ENCODE measurements at places on chromosomes 4 and X. TPM values are rescaled to one million over a fixed set of nuclear protein-coding genes. Genes with fewer than 3 reads are reported as not detected.

- no peak for DNase-seq
Measured at GRCh38 chr4:57061395-57061794, 48.8 kb downstream of the IGFBP7 start.

- DNase-seq, result no peak
Measured at GRCh38 chr4:104728380-104729122, 233.9 kb upstream of the CXXC4 start.

GRCh38 chrX:68179355-68179754 is 253.9 kb downstream of the OPHN1 start:
- no peak for DNase-seq

- DNase-seq, result no peak
Measured at GRCh38 chrX:18945483-18945882, 38.4 kb downstream of the PHKA2 start.

DNA sequence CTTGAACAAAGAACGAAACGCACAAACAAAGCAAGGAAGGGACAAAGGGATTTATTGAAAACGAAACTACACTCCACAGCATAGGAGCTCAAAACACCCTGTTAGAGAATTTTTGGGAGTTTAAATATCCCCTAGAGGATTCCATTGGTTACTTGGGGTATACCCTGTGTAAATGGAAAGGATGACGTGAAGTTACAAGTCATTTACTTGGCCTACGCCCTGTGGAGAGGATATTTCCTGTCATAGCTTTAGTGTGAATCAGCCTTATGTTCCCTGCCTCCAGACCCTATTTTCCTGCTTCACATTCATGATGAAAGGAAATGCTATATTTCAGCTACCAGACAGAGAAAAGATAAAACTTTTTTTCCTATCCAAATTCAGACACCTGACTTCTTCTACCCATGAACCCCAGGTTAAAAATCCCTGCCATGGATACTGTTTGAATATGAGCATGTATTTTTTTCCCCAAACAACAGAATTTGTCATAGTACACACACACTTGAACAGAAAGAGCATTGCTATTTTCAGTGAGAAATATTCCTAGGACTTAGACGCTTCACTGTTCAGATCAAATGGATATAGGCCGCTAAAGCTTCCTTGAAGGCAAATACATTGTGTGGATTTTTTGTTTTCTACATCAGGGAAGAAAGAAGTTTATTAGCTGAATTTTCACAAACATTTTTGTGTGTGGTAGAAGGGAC is 20.4 kb downstream of the PIN4 start:
- DNase-seq, result no peak

GRCh38 chr4:65943076-65943475 is 272.8 kb upstream of the EPHA5 start:
- no peak for DNase-seq

DNA sequence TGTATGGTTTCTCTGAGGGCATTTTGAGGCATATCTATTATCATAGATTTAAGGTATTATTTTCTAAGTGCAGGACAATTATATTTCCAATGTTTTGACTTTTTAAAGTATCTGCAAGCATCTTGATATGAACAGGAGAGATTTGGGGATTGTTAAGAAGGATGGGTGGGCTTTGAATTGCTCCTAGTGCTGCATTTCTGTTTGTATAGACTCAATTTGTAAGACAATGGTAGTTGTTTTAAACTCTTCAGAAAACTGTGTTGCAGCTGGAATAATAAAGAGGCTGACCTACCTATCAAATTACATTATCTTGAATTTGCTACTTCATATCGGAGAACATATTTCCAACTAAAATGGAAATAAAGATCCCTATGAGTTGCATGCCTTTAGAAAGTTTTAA is 570.3 kb downstream of the ADGRL3 start:
- DNase-seq, result no peak

GRCh38 chr4:57148831-57149505 is 38.8 kb upstream of the IGFBP7 start:
- no peak for DNase-seq

GRCh38 chr4:158371158-158371557 is 150.5 kb upstream of the RXFP1 start:
- DNase-seq, result no peak

DNA sequence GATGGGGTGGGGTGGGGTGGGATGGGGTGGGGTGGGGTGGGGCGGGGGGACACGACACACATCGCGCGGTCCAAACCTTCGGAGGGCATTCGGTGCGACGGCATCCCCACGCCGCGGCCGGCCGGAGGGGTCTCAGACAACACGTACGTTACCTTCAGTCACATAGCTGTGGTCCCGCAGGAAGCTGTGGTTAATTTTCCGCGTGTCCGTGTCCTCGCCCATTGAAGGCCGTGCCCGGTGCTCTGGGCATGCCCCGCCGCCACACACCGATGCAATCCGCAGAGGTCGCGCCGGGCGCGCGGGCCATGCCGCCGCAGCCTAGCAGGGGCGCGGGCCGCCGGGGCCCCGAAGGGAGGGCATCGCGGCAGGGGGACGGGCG is 417 bp downstream of the PPP2R2C start:
- DNase-seq, result no peak

GRCh38 chr4:76801621-76802235 is 96.2 kb downstream of the SOWAHB start:
- DNase-seq, result no peak

GRCh38 chr4:126544276-126544675 is 1088.5 kb upstream of the INTU start:
- no peak for DNase-seq

GRCh38 chrX:109372716-109373115 is 109.2 kb downstream of the GUCY2F start:
- no peak for DNase-seq

DNA sequence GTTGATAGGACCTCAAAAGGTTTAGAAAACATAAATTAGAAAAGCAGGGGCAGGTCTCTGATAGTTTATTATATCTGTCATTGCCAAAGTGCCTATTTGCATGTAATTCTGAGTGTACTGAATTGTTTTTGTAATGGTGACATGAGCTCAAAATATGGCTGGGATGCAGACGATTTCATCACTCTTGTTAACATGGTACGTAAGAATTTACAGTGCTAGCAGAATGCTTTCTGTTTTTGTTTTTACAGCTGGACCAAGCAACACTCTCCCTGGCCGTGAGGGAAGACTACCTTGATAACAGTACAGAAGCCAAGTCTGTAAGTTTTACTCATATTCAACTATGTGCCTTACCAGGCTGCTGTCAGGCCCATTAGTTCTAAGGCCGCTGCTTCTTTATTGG is 58.1 kb downstream of the PHEX start:
- DNase-seq, result no peak

- no peak for DNase-seq
Measured at GRCh38 chr4:20618731-20619130, 81.5 kb upstream of the PACRGL start.

DNA sequence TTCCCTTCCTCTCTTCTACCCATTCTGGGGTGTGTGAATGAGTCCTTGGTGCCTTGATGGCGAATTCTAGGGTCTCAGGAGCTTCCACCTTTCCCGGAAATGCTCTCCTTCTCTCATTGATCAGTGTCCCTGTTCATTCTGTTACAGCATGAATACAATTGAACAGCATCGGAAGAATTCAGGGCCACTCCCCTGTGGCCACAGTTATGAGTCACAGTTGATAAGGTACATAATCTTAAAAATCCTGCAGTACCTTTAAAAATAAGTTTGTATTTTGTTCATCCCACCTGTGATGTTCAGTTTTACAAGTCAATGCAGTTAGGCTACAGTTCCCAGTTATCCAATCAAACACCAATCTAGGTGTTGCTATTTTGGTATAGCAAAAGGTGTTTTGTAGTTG is 47.3 kb upstream of the FAM9A start:
- DNase-seq, result no peak

DNA sequence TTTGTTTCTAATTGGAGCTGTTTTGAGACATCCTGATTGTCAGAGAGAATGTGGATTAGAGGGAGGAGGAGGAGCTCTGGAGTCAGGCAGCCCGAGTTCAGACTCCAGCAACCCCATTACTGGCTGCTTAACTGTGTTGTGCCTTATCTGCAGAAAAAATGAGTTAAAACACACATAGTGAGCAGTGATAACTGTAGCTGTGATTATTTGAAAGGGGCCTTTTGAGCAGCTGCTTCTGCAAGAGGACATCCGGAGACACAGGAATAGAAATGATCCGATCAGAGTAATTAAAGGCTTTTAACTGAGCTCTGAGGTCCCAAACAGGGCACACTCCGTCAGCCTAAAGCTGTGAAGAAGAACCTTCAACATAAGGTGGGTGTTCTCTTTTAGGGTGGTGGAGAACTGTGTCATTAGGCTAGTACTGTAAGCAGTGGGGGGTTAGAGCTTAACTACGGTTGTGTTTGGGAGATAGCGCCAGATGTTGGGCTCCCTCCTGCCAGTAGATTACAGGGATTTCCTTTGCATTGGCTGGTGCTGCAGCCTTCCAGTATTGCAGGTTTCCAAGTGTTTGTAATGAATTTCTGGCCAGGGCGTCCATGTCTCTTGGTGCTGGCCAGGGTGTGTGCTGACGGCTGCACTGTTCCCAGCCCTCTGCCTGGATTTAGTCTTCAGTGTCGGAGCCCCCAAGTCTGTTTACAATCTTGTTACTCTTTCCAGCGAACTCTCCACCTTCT is 24.3 kb downstream of the ADD1 start:
- DNase-seq, result no peak

DNA sequence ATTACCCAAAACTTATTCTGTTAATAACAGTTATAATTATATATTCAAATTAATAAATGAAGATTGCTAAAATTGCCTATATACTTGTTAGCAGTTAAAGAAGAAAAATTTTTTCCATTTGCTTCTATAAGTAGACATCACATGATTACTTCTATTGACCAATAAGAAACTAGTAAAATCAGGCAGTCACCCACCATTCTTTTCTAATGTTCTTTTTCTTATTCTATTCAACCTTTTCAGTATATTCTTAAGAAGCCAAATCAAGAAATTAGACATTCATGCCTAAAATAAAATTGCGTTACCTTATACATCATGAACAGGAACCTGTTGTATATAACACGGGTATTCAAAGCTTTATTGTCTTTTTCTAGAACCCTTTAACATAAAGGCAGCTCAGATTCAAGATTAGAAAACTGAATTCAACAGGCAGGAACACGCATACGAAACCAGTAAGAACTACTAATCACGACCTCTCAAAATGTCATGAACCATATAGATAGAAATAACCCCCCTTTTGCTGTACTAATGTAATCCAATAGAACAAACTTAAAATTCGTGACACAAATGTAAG is 568.1 kb upstream of the DIPK2B start:
- DNase-seq, result no peak

- no peak for DNase-seq
Measured at GRCh38 chrX:49042581-49043219, 457 bp downstream of the TFE3 start.

Gene MYOZ2
- total RNA-seq, result 137 TPM

Gene SYN1
- 3.3 TPM for total RNA-seq

Gene CYBB
- 10.0 TPM for total RNA-seq

Gene USP17L29
- not detected for total RNA-seq

Gene WDR17
- 0.48 TPM for total RNA-seq

Gene COL4A6
- 1.2 TPM for total RNA-seq

Gene FAM9C
- not detected for total RNA-seq

Gene SUPT20HL2
- total RNA-seq, result not detected

Gene C4orf36
- total RNA-seq, result not detected

Gene TBC1D8B
- total RNA-seq, result 1.0 TPM

Gene DNAAF6
- not detected for total RNA-seq

Gene ZNF732
- not detected for total RNA-seq

Measured in psoas muscle (tissue), 8 donors.